Hematopoietic multipotent progenitor cell treated with erythropoietin and hydrocortisone succinate and interleukin-3 and kit ligand, for 6 days (in vitro differentiated cells): ENCODE measurements at places on chromosomes 4 and X.
A peak's percentile ranks its signal among the peaks of the same experiment; 100 is the strongest.

GRCh38 chr4:184896868-184897715, 71.3 kb upstream of the ACSL1 start:
- DNase-seq = peak; percentile 24

DNA sequence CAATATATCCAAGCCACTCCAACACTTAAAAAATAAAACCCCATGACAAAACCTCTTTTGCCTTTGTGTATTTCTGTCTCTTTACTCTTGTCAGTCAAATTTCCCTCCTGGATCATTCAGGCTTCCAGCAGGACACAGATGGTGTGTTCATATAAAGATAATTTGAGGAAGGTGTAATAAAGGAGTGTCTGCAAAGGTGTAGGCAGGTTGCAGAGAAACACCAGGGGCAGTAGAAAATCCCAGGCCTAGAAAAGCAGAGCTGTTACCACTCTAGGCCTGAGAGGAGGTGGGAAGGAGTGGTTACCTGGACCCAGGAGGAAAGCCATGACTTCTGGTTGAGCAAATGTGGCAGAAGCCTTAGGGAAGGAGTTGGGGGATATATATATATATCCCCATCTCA, 28.8 kb downstream of the CHRNA9 start:
- no peak for DNase-seq

DNA sequence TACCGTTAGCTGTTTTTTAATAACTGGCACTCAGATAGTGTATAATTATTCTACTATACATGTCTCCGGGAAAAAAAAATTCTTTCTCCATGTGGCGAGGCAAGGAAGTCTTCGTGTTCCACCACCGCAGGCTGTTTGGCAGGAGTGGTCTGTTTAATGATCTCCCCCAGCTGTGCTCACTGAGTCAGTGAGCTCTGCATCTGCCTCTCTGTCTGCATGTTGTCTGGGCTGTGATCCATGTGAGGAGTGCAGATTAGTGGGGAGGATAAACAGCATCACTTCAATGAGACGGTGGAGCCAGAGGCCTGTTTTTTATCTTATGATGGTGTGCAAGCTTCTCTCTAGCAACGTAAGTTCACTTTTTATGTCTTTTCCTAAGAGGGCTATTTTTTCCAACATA, 69.8 kb downstream of the RPS3A start:
- DNase-seq = no peak

GRCh38 chrX:135112096-135112729, 8.1 kb downstream of the ETDB start:
- peak; percentile 56 for DNase-seq
